Cortex of kidney (tissue), 1 donor: ENCODE measurements at places on chromosomes 6 and 20.

- no peak for DNase-seq
Measured at GRCh38 chr20:20490673-20491072, 122.8 kb downstream of the INSM1 start.

GRCh38 chr6:35716798-35717197 lies 20.0 kb upstream of the ARMC12 start:
- DNase-seq = no peak

DNA sequence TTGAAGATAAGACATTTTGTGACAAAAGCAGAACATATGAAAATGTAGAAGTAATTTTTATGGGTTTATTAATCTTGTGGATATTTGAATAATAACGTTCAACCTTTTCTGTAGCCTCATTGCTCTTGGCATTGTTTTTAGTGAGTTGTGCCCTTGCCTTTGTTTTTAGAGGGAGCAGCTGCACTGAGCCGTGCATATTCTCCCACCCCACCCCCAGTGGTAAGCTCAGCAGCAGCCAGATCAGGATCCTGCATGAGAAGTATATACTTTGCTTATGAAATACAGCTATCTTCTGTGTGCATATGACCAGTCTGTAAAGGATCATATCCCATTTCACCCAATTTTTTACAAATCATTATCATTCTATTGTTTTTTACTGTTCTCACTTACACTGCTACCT lies 184.2 kb downstream of the COL9A1 start:
- no peak for DNase-seq

- no peak for DNase-seq
Measured at GRCh38 chr6:127841811-127842210, 59.0 kb downstream of the THEMIS start.

- DNase-seq = no peak
Measured at GRCh38 chr20:2213401-2213800, 82.4 kb upstream of the TGM3 start.

GRCh38 chr6:7159790-7160525 lies 52.2 kb downstream of the RREB1 start:
- no peak for DNase-seq

GRCh38 chr20:57958050-57958420 lies 248.2 kb upstream of the PMEPA1 start:
- DNase-seq = no peak

DNA sequence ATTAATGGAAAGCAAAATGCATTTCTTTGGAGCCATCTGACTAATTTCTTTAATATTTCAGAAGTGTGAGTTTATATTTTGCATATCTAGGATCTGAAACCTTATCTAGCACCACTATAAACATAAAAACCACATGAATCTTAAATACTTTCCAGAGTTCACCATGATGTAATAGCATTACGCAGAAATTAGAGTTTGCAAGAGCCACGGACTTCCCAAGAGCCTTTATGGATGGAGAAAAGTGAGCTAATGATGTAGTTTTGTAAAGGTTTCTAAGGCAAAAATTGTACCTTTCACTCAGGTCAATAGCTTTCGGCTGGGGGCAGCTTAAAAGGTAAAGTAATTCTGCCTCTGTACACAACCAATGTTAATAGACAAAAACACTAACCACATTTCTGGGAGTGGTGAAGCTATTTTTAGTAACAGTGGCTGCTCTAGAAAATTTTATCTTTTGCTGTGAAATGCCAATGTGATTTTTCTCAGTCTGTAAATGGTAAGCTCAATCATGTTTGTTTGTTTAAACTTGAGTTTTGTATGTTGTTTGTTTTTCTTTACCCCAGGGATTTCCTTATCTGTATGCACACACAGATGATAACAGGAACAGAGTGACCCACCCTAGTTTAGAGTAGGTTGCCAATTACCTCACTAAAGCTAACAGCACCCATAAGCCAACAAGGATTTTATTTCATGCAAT lies 80.5 kb downstream of the FILIP1 start:
- no peak for DNase-seq

GRCh38 chr6:107056796-107057195 lies 28.8 kb downstream of the MTRES1 start:
- no peak for DNase-seq

GRCh38 chr20:17969278-17969883 lies 563 bp downstream of the MGME1 start:
- DNase-seq = no peak

GRCh38 chr6:6728169-6728941 lies 139.8 kb downstream of the LY86 start:
- DNase-seq = no peak

- no peak for DNase-seq
Measured at GRCh38 chr6:35541836-35542235, 29.1 kb upstream of the TULP1 start.

GRCh38 chr6:86782328-86782727 lies 155.0 kb upstream of the HTR1E start:
- no peak for DNase-seq

DNA sequence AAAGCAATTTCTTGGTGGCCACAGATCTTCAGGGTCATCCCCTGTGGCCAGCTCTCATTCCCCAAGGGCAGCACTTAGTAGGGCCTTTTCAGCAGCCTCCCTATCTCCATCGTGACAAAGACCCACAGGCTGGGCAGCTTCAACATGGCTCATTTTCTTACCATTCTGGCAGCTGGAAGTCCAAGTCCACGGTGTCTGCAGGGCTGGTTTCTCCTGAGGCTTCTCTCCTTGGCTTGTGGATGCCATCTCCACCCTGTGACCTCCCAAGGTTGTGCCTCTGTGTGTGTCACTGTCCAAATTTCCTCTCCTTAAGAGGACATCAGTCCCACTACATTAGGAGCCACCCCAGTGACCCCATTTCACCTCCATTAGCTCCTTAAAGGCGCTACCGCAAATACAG lies 161.7 kb downstream of the CDH4 start:
- no peak for DNase-seq

GRCh38 chr6:109370336-109370735 lies 11.9 kb downstream of the CD164 start:
- DNase-seq = no peak

DNA sequence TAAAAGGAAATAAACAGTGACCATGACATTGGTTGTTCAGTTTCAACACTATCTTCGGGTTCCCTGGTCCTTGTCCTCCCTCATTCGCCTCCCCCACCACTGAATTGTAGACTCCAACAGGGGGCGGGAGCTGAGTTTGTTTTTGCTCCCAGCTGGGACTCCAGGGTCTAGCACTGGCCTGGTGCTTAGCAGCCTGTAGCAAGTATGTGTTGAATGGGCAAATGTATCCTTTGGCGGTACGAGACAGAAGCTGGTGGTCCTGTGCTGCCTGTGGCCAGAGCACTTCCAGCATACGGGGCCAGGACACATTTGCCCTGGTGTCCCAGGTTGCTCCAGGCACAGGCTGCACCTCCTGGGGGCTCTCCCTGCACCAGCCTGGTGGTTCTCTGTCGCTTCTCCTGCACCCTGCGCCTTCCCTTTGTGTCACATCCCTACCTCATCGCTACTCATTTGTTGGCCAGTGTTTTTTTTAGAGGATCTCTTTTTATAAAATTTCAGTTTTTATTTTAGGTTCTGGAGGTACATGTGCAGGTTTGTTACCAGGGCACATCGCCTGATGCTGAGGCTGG lies 40.1 kb downstream of the PHACTR3 start:
- DNase-seq = no peak

DNA sequence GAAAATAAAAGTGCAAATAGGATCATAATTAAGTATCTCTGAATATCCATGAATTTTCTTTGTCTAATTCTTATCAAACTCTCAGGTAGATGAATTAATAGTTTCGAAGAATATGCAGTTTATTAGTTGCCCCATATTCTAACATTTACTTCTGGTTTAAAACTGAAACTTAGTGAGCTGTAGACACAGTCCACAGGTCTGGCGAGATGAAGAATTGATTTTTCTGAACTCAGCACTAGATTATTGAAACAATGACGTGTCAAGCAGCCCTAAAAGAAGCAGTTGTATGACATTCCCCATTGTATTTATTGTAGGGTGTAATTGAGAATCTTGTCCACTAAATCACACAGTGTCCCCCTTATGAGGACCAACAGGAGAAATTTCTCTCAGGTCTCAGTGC lies 407.1 kb downstream of the GRIK2 start:
- no peak for DNase-seq

GRCh38 chr6:18962361-18962905 lies 575.3 kb downstream of the RNF144B start:
- DNase-seq = no peak

GRCh38 chr6:170152124-170152926 lies 138.6 kb downstream of the DLL1 start:
- no peak for DNase-seq

GRCh38 chr20:57432862-57433491 lies 41.8 kb downstream of the RBM38 start:
- no peak for DNase-seq

GRCh38 chr20:54255157-54255556 lies 47.3 kb downstream of the PFDN4 start:
- no peak for DNase-seq

GRCh38 chr6:158655569-158656450 lies 6.0 kb downstream of the SYTL3 start:
- no peak for DNase-seq

- no peak for DNase-seq
Measured at GRCh38 chr6:84739866-84740208, 24.6 kb downstream of the TBX18 start.

DNA sequence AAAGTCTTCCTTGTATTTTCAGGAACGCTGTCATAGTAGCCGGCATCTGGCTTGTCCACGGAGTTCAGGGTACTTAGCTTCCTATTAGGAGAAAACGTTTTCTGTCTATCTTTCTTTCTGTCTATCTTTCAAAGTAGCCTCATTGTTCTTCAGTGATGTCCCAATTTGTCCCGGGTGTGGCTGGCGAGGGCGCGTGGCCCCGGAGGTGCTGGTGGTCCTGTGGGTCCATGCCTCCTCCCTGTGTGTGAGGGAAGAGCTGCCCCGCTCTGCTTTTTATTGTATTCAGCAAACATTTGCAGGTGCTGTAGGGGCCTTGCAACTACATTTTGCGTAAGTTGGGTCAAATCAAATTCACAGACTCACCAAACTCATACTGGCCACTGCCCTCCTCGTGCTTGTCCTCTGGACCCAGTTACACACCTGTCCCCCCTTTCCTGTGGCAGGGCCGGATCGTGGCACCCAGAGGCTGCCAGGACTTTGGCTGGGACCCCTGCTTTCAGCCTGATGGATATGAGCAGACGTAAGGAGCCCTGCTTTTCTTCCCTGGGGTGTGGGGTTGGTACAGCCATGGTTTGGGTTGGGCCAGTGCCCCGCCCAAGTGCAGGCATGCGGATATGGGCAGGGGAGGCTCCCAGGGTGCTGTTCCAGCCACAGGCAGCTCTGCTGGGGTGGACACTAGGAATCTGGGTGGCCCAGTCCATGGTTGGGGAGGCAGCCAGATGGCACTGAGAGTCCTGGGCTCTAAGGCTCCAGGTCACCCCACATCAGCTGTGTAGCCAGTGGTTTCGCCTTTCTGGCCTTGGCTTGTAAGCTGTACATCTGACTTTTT lies 12.3 kb downstream of the ITPA start:
- no peak for DNase-seq

- DNase-seq = no peak
Measured at GRCh38 chr6:170480050-170480692, 72.9 kb downstream of the PSMB1 start.

DNA sequence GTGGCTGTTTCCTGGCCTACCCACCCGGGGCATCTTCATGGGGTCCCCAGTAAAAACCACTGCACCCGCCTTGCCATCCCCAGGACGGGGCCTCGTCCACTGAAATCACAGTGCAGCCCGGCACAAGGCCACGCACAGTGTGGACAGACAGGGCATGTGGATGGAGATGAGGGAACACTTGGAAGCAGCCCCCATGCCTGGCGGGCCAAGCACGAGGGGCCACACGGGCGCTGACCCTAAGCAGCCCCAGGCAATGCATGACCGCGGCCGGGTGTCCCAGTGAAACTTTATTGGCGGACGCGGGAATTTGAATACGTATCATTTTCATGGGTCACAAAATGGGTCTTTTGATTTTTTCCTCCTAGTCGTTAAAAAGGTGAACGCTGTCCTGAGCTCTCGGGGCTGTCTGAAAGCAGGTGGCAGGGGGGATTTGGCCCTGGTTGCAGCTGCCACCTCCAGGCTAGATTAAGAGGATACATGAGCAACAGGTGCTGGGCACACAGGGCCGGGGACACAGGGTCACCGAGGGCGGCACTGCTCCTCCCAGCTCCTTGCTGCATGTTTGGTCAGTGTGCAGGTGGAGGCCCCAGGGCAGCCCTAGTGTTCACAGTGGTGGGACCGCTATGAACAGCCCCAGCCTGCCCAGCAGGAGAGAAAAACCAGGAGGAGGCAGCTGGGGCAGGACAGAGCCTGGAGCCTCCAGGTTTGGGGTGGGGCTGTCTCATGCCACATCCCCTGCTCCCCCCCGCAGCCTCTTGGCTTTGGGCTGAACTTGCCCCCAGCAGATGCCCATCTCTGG lies 74.9 kb upstream of the SLCO4A1 start:
- DNase-seq = no peak

DNA sequence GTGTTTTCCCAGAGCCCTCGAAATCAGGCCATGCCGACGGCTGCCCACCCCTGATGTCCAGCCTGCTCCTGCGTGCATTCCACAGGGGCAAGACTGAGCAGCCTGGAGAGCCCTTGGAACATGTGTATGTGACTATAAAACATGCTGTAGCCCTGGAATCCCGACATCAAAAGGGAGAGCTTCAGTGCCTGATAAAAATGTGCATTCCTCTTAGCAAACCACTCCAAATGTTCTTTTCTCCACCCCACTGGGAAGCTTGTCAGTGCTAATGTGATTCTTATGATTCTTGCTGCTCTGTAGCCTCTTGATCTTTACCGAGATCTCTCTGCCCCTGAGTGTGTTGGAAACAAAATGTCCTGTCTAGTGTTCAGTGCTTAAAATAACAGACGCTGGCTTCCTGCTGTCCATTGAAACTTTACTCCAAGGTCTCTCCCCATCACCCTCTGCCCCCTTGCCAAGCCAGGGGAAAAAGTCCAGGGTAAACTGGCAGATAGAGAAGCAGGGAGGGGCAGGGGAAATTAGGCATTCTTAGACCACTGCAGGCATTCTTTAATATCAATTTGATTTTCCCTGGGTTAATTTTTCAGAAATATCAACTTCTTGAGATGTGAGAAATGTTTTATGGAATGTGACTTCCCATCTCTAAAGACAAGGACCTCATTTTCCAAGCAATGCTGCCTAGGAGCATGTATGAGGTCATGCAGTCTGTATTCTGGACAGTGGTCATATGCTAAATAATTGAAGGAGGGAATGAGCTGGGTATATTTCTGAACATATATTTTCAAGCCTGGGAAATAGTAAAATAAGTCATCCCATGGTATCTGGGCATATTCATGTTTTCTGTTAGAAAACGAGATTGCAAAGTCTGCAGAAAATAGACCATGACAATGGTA lies 73.8 kb upstream of the ISM1 start:
- DNase-seq = no peak

DNA sequence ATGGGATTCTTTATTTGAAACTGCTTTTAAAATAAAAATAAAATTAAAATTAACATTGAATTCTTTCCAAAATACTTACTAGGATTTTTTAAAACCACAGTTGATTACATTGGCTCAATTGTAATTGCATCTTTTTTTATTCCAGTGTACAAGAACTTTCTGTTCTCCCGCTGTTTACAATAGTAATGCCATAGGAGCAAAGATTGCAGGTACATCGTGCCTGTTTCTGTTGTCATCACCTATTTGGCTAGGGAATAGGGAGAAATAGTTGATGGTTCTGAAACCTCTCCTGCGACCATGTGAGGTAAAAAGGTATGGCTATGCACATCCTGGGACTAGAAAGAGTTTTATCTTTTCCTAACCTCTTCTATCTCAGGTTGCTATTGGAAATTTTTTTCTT lies 28.2 kb upstream of the RHAG start:
- no peak for DNase-seq
